ENCODE measurements at places on chromosomes 6 and 20.

- DNase-seq: no peak
Measured at GRCh38 chr20:33419140-33419974, 18.0 kb upstream of the CDK5RAP1 start.

- DNase-seq: no peak
Measured at GRCh38 chr6:125219361-125219895, 65.9 kb downstream of the TPD52L1 start.

DNA sequence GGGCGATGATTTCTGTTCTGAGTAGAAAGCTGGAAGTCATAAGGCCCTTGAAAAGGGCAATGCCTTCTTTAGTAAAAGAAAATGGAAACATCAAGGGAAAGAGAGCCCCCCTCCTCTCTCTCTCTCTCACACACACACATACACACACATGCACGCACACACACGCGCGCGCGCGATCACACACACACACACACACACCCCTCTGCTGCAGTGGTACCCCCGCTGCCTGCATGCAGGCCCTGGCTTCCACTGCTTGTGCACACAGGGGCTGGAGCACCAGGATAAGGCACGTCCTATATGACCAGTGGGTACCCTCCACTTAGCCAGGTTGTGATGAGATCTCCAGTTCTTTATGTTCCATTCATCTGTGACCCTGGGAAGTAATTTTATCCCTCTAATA, 300.9 kb downstream of the SLC35F1 start:
- no peak for DNase-seq

DNA sequence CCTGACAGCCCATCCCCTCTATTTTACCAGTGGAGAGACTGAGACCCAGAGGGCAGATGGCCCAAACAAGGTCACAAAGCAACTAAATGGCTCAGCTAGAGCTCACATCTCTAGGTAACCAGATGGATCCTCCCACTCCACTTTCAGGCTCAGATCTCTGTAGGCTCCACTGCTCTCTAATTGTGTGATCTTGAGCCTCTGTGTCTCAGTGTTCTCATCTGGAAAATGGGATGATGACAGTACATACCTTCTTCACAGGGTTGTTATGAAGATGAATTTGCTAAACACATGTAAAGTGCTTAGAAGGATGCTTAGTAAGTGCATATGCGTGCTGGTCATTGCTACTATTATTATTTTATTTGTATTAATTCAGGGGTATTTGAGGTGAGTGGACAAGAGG, 40.5 kb downstream of the RAB44 start:
- DNase-seq: no peak

DNA sequence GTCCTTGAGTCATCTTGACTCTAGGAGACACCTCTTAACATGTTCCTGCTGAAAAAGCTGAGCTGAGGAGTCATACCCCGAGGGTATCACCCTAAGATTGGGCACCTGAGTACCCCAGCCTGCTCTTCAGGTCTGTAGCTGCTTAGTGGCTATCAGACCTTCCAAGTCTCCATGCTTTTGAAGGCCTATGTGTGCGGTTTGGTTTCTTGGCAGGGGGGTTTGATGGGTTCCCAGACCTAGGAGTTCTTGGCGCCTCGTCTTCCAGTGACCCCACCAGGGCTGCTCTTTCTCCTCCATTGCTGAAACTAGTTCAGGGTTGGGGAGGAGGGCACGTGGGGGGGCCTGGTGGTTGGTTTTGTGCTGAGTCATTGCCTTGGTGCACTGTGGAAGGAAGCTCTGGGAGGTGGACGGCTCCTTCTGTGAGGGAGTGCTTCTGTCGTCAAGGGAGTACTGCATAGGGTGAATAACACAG, 20.1 kb downstream of the IGF2R start:
- peak; percentile 40 for DNase-seq

GRCh38 chr20:20214757-20215275, 153.1 kb upstream of the INSM1 start:
- DNase-seq: no peak

GRCh38 chr20:50445354-50446151, 64.6 kb upstream of the PTPN1 start:
- DNase-seq: no peak

DNA sequence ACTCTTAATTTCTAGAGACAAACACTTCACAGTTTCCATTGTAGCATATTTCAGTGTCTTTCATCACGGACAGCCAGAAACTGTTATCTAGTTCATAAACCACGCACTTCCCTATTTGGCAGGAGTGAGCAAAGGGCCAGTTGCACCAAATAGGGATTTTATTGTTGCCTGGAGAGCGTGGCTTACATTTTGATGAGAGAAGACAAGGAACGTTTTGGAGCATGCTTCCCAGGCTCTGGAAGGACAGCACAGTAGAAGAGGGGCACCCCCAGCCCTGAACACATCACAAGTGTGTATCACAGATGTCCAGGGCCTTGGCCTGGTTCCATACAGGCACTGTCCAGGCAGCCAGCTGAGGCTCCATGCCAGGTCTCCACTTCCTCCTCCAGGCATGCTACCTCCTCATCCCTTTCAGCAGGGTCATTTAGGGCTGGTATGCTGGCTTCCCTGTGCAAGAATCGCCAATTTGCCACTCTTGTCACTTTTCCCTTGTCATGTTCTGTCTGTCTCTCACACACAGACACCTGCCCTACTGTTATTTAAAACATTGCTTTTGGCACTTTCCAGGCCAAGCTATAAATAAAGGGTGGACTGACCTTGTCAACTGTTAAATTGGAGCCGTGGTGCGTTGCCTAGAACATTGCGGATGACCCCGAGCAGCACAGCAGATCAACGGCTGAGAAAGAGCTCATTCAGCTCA, 235.0 kb upstream of the GMDS start:
- DNase-seq: no peak

DNA sequence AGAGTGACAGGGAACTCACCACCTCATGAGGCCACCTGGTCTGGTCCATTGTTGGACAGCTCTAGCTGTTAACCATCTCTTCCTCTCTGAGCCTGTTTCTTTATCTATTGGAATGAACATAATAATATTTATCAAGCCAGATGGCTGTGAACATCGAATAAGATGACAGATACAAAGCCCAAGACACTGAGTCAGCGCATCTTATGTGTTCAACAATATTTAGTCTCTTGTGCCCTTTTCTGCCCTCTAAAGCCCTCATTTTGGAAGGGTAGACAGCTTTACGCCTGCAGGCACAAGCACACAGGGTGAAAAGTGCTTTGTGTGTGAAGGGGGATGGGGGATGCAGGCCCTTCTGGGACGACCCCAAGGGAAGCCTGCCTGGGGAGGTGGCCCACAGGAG, 164.0 kb downstream of the GRM4 start:
- no peak for DNase-seq
